ENCODE measurements at places on chromosomes 3 and 15.

DNA sequence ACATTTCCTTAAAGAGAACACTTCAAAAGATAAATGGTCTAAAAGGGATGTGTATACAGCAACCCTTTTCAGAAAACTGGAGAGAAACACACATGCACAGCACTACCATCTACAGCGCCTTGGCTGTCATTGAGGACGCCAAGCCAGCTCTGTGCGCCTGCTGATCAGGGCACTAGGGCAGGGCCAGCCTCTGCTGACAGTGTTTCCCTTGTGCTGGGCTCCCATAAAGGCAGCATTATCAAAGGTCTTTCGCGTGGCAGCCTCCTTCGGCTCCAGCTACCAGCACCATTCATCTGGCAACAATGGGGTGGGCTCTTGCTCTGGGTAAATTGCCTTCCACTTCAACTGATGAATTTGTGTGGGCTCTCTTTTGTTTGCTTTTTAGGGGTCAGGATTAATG is 53.4 kb downstream of the LDHAL6B start:
- DNase-seq: no peak

DNA sequence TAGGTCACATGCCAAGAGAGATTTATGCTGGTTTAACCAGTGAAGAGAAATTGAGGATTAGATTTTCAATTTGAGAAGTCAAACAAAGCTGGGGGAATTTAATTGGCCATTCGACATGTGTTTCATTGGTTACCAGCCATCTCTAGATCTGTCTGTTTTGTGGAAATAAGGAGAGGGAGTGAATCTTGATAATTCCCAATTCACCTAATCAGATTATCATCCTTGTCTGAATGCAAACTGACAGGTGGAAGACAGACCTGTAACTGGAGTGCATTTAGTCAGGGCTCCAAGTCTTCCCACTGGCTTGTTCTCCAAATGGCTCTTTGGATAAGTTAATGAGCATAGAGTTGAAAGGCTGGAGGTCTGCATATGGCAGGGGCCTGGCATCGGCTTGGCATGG is 1049.3 kb downstream of the NTRK3 start:
- no peak for DNase-seq

GRCh38 chr15:47834093-47834492 is 116.8 kb downstream of the SEMA6D start:
- no peak for DNase-seq

DNA sequence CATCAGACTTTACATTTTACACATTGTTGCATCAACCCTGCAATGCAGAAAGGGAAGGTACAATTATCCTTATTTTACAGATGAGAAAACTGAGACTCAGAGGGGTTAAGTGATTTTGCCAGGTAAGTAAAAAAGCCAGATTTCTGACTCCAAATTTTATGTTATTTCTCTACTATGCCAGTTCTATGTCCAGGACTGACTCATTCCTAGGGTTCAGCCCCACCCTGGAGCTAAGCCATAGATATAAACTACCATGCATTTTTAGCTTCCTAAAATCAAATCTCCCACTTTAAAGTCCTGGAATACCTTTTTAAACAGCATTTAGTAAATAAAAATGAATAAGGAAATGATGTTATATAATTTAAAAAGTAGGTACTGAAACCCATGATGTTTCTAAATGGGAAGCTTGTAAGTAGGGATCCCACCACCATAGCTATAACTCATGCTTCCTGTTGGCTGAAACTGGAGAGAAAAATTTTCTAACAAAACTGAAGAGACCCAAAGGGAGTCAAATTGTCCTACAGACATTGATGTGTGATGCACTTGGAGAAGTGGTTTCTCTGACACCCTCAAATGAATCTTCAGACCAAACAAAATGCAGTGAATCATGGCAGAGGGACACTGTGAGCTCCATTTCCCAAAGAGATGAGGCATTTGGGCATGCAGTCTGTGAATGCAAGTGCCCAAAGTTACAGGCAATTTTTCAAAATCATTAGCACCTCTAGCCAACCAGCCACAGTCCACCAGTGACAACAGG is 301.7 kb upstream of the UMPS start:
- DNase-seq: no peak

- no peak for DNase-seq
These were observed 110.8 kb downstream of the VGLL4 start for GRCh38 chr3:11532931-11533391.

DNA sequence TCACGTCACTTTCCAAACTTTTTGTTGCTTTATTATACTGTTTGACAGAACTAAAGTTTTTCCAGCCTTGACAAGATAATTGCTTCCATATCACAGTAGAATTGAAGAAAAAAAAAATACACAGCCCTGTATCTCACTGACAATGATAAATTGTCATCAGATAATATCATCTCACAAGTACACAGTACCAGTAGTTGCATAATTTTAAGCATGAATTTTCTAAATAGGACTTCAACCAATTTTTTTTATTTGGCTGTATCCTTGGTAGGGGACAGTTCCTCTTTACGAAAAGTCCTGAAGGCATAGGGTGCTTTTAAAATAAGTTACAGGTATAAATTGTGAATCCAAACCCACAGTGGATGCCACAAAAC is 230.7 kb downstream of the ATP8B4 start:
- DNase-seq: no peak

GRCh38 chr3:105960381-105960780 is 91.6 kb upstream of the CBLB start:
- no peak for DNase-seq

- no peak for DNase-seq
These were observed at the start of gene GPR27 for GRCh38 chr3:71753701-71754609. TSS of gene GPR27 (plus strand) at chr3:71753855. CDS start at chr3:71754050, 195 bp downstream.

GRCh38 chr3:152051501-152052404 is 178.3 kb downstream of the SUCNR1 start:
- DNase-seq: no peak
